ENCODE measurements at places on chromosomes 11 and 22. TPM values are rescaled to one million over a fixed set of nuclear protein-coding genes. Genes with fewer than 3 reads are reported as not detected.

ROM1 gene
- 11.1 TPM for polyA plus RNA-seq

CHADL gene
- polyA plus RNA-seq: 4.8 TPM

ZFP91 gene
- 14.9 TPM for polyA plus RNA-seq

INS gene
- polyA plus RNA-seq: not detected

OR10A2 gene
- not detected for polyA plus RNA-seq

ABCG4 gene
- 0.52 TPM for polyA plus RNA-seq

CCDC188 gene
- 0.54 TPM for polyA plus RNA-seq

SLC22A25 gene
- not detected for polyA plus RNA-seq
